ENCODE measurements at places on chromosomes 4 and X.

DNA sequence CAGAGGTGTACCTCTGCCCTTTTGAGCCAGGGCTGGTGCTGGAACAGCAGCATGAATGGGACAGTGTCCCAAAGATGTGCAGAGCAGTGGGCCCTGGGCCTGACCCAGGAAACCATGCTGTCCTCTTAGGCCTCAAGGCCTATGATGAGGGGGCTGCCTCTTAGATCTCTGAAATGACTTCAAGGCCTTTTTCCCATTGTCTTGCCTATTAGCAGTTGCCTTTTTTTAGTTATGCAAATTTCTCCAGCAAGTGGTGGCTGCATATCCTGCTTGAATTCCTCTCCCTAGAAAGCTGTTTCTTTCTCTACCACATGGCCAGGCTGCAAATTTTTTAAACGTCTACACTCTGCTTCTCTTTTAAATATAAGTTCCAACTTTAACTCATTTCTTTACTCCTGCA lies 160.3 kb downstream of the CFAP299 start:
- DNase-seq: no peak

- no peak for DNase-seq
Observed at GRCh38 chr4:184328022-184328736, 110.5 kb upstream of the ENPP6 start.

GRCh38 chr4:156778093-156778492 lies 193.5 kb downstream of the PDGFC start:
- peak; percentile 30 for DNase-seq

- peak; percentile 17 for DNase-seq
Observed at GRCh38 chr4:103197765-103198110, 405 bp downstream of the CENPE start.

DNA sequence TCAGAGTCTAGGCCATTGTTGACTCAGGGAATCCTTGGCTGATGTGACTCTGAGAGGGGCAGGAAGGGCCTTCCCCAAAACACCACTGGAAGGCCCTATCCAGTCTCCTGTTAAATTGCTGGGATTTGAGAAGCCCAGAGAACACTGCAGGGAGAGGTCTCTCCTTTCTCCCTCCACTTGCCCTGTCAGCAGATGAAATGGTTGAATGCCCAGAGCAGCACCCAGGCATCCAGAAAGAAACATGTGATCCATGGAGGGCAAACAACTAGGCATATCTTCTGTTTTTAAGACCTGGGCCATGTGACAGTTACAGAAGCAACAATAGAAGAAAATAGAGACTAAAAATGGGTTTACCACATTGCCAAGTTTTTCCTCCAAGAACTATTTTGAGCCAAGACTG lies 291.1 kb downstream of the QDPR start:
- no peak for DNase-seq
